ENCODE measurements at places on chromosomes 12 and 14. TPM values are rescaled to one million over a fixed set of nuclear protein-coding genes. Genes with fewer than 3 reads are reported as not detected.

The TSPAN9 gene
- 10.7 TPM for polyA plus RNA-seq

The KITLG gene
- polyA plus RNA-seq, result 6.2 TPM

The VRTN gene
- not detected for polyA plus RNA-seq

The MYBPC1 gene
- not detected for polyA plus RNA-seq

The GALNT16 gene
- 23.8 TPM for polyA plus RNA-seq

Data from neural cell (in vitro differentiated cells).